ENCODE measurements at places on chromosomes 1 and 21. TPM values are rescaled to one million over a fixed set of nuclear protein-coding genes. Genes with fewer than 3 reads are reported as not detected.

The SPRR3 gene
- polyA plus RNA-seq, result not detected

The KRTAP12-2 gene
- not detected for polyA plus RNA-seq

The MAP10 gene
- polyA plus RNA-seq, result 1.1 TPM

The FMO5 gene
- polyA plus RNA-seq, result not detected

The MAB21L3 gene
- polyA plus RNA-seq, result not detected

The SPRR1A gene
- not detected for polyA plus RNA-seq

The ICOSLG gene
- polyA plus RNA-seq, result not detected

The STYXL2 gene
- not detected for polyA plus RNA-seq

The SLC6A9 gene
- 1.3 TPM for polyA plus RNA-seq

The PRAMEF13 gene
- not detected for polyA plus RNA-seq

The HHIPL2 gene
- 1.3 TPM for polyA plus RNA-seq

The BARHL2 gene
- not detected for polyA plus RNA-seq

The SWT1 gene
- 9.3 TPM for polyA plus RNA-seq

The KPRP gene
- polyA plus RNA-seq, result not detected

The NR5A2 gene
- polyA plus RNA-seq, result not detected

The SLC35F3 gene
- polyA plus RNA-seq, result 13.9 TPM

The RPS27 gene
- 2,047 TPM for polyA plus RNA-seq

The B3GALT5 gene
- polyA plus RNA-seq, result 0.50 TPM

The HSD11B1 gene
- polyA plus RNA-seq, result not detected

The FTCD gene
- polyA plus RNA-seq, result 1.4 TPM

The CLCA2 gene
- polyA plus RNA-seq, result not detected

The TEDDM1 gene
- polyA plus RNA-seq, result not detected

The TP73 gene
- polyA plus RNA-seq, result not detected

The TFAP2E gene
- polyA plus RNA-seq, result 7.6 TPM

The KRTAP21-2 gene
- polyA plus RNA-seq, result not detected

The ENAH gene
- polyA plus RNA-seq, result 57.0 TPM

The SPATA21 gene
- polyA plus RNA-seq, result 0.15 TPM

The ZBTB37 gene
- polyA plus RNA-seq, result 14.3 TPM

The TIAM1 gene
- polyA plus RNA-seq, result 13.2 TPM

The OTUD3 gene
- polyA plus RNA-seq, result 21.3 TPM

The OPTC gene
- polyA plus RNA-seq, result not detected

The DMBX1 gene
- not detected for polyA plus RNA-seq

The SH2D2A gene
- not detected for polyA plus RNA-seq

The GPR153 gene
- polyA plus RNA-seq, result 26.9 TPM

The ESPN gene
- polyA plus RNA-seq, result not detected

The VHLL gene
- polyA plus RNA-seq, result 1.4 TPM

The FMO1 gene
- not detected for polyA plus RNA-seq

The CLDN17 gene
- not detected for polyA plus RNA-seq

The S100A16 gene
- polyA plus RNA-seq, result not detected

The FOXD2 gene
- polyA plus RNA-seq, result 0.06 TPM

The SMCP gene
- polyA plus RNA-seq, result not detected

The ZBTB8A gene
- polyA plus RNA-seq, result 6.9 TPM

The TPTE gene
- not detected for polyA plus RNA-seq

The EXTL1 gene
- 2.7 TPM for polyA plus RNA-seq

The HUNK gene
- 9.3 TPM for polyA plus RNA-seq

The NAV1 gene
- 33.2 TPM for polyA plus RNA-seq

The CELA3B gene
- polyA plus RNA-seq, result not detected

The LRRN2 gene
- 3.3 TPM for polyA plus RNA-seq

The NUDT17 gene
- polyA plus RNA-seq, result 5.4 TPM

The PIGV gene
- polyA plus RNA-seq, result 4.7 TPM

The RGS4 gene
- 1.6 TPM for polyA plus RNA-seq

The LCE1F gene
- not detected for polyA plus RNA-seq

The LYPD8 gene
- polyA plus RNA-seq, result not detected

The MTARC1 gene
- 4.2 TPM for polyA plus RNA-seq

The CELSR2 gene
- 9.5 TPM for polyA plus RNA-seq

The AMIGO1 gene
- 12.0 TPM for polyA plus RNA-seq
